Stimulated activated CD8-positive, alpha-beta memory T cell treated with anti-CD3 and anti-CD28 coated beads, Interleukin-7, amount 100 ng/mL, for 24 hours (primary cell): ENCODE measurements at places on chromosomes 3 and 15.

- no peak for DNase-seq
Observed at GRCh38 chr3:127734754-127735473, 62.2 kb downstream of the ABTB1 start.

GRCh38 chr3:107514453-107514852 is 8.3 kb upstream of the BBX start:
- DNase-seq = no peak

GRCh38 chr3:38623539-38623938 is 25.9 kb downstream of the SCN5A start:
- no peak for DNase-seq

- DNase-seq = no peak
Observed at GRCh38 chr15:56184516-56184915, 59.2 kb downstream of the RFX7 start.

- DNase-seq = no peak
Observed at GRCh38 chr15:82731527-82731926, 21.9 kb upstream of the AP3B2 start.

DNA sequence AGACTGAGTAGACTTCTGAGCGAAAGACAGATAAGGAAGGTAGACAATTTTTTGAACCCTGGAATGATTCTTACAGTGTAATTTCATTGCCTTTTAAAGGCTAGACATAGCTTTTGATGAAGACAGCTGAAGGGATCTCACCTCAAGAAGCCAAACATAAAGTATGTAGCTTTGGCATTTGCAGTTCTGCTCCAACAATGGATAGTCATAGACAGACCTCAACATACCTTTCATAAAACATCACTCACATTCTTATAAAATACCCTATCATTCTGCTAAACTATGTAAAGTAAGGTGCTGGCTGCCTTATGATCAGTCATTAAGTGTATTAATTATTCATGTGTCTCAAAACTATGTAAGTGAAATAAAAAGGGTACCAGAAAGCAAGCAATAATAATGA is 70.0 kb downstream of the UBE3A start:
- no peak for DNase-seq

- no peak for DNase-seq
Observed at GRCh38 chr3:29171043-29171990, 109.6 kb upstream of the RBMS3 start.

- DNase-seq = no peak
Observed at GRCh38 chr15:42908538-42908937, 12.0 kb downstream of the TTBK2 start.

DNA sequence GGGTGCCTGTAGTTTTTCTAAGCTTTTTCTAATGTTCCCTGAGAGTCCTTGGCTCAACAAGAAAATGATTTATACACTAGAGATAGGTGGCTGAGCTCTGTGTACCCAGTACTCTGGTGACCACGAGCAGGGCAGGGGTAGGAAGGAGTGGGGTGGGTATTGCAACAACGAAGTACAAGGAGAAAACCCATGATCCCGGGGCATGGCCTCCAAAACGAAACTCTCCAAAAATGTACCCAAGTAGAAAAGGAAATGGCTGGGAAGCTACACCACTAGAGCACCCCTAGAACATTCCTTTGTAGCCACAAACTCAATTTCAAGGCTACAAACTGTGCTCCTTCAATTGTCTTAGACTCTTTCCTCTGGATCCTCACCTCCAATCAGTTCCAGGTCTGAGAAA is 138.9 kb downstream of the DUT start:
- DNase-seq = no peak

DNA sequence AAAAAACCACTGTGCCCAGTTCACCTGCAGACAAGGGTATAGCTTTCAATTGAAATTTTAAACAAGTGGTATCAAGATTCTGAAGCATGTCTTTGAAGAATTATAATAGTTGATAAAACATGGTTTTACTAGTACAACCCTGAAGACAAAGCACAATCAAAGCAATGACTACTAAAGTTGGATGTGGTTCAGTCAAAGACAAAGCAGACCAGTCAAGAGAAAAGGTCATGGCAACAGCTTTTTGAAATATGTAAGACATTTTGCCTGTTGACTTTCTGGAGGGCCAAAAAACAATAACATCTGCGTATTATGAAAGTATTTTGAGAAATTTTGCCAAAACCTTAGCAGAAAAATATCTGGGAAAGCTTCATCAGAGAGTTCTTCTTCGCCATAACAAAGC is 1393.6 kb downstream of the SI start:
- no peak for DNase-seq

- DNase-seq = no peak
Observed at GRCh38 chr3:184160456-184160855, 5.3 kb downstream of the DVL3 start.

- no peak for DNase-seq
Observed at GRCh38 chr3:12861611-12862010, 20.2 kb upstream of the RPL32 start.

DNA sequence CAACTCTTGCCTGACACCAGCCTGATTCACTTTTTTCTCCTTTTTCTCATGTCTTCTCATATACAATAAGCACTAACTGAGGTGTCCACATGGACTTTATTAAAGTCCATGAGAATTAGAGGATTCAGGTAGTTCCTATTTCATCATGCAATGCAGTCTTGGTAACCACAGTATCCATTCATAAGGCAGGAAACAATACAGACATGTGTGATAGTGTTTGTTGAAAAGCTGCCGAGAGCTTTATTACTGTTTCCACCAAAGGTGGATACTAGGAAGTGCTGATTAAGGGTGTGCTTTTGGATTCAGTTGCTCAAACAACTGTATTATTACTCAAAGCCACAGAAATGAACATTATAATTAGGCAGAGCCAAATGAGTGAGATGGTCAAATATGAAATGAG is 5.3 kb downstream of the CASR start:
- DNase-seq = no peak

- DNase-seq = no peak
Observed at GRCh38 chr15:57060799-57061198, 142.4 kb downstream of the TCF12 start.

- DNase-seq = no peak
Observed at GRCh38 chr15:70241561-70242320, 144.0 kb upstream of the TLE3 start.

GRCh38 chr3:176428552-176428951 is 768.7 kb downstream of the TBL1XR1 start:
- DNase-seq = no peak

- DNase-seq = no peak
Observed at GRCh38 chr3:14208168-14208567, 29.6 kb downstream of the LSM3 start.

DNA sequence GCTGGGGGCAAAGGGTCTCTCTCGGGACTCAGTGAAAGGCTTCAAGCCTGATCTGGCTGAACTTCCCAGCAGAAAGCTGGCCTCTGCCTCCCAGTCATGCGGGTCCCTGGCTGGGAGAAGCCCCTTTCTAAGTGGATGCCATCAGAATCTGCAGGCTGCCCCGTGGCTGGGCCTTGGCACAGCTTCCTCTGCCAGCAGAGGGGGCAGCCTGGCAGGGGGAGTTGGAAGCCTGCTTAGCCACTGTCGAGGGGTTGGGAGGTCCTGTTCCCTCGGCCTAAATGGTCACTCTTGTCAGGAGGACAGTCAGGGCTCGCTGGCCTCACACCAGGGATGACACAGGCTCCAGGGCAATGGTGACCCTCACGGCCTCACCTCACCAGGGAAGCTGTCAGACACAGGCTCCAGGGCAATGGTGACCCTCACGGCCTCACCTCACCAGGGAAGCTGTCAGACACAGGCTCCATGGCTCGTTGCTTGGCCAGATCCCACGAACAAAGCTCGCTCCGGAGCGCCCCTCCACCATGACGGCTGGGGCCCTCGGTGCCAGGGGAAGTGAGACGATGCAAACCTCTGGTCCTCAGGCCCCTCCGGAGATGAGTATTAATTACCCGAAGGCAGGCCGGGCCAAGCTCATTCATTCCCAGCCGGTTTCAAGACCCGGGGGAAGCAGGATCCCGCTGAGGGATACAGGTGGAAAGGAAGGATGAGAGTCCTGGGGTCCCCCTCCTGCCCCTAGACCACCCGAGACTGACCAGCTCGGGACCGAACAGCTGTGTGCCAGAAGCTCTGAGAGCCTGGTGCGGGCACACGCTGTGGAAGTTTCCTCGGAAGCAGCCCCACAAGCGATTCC is 151.0 kb downstream of the CHSY1 start:
- DNase-seq = no peak

GRCh38 chr3:124439603-124440002 is 290.6 kb upstream of the UMPS start:
- DNase-seq = no peak

GRCh38 chr3:55984626-55985025 is 483.6 kb downstream of the ERC2 start:
- no peak for DNase-seq

GRCh38 chr3:188489639-188490405 is 335.9 kb downstream of the LPP start:
- no peak for DNase-seq

DNA sequence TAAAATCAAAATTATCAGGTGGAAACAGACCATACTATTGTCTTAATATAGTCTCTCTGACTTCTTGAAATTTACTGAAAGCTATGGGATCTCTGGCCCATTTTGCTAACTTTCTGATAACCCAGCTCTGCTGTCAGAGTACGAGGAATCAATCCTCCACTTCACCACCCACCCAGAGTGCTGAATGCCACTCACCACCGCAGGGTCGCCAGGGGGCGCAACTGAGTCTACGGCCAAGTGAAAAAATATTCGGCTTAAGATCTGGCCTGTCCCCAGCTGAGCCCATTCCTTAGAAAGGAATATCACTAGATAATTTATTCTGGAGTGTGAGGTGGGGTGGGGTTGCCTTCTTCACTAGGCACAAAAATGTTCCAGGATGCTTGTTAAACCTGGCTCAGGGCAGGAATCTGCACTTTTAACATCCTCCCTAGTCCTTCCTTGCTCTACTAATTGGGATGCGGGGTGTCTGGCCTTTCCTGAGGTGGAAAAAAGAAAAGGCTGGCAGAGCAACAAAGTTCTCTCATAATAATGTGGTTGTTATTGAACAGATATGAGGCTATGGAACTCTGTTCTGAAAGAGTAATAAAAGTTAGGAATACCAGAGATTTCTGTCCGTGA is 520.6 kb downstream of the MFSD1 start:
- DNase-seq = no peak

GRCh38 chr15:98124581-98124980 is 164.1 kb downstream of the ARRDC4 start:
- no peak for DNase-seq

DNA sequence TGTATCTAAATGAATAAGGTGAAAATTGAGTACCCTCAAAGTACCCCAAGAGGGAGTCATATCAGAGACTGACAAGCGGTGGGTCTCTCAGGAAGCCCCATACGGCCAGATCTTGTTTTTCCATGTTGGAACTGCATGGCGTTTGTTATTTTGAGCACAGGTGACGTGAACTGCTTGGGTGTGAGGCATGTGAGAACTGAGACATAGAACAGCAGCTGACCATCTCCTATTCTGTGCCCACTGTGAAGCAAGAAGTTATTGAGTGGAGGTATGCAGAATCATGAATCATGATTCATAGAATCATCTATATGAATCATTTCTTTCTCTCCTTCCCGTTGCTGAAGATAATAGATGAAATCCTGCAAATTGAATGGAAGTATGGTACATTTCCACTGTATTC is 4.6 kb downstream of the VPS8 start:
- DNase-seq = no peak

DNA sequence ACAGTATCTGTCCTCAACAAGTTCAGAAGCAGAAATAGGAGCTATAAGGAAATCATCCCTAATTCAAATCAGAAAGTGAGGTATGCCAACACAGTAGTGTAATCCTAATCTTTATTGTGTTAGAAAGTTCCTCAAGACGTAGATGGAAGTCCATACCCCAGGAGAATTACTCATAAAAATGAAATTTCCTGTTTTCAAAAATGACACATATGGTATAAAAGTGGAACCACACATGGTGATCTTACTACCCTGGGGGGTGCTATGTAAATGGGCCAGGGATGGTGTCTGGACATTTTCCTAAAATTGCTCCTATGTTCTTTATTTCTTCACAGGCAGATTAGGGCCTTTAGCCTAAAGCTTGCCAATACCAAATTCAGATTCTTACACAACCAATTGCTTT is 204.1 kb downstream of the ARRDC4 start:
- no peak for DNase-seq

DNA sequence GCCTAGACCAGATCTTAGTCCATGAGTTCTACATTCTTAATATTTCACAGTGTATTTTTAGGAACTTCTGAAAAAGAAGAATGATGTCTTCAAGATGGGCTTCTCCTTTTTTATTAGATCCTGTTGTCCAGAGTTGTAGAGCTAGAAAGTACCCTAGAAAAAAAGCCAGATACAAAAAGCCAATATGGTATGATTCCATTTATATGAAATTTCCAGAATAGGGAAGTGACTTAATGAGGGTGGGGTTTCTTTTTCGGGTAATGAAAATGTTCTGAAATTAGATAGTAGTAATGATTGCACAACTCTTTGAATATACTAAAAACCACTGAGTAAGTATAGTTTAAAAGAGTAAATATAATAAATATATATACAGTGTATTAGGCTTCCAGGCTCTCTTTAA is 116.9 kb downstream of the NFKBIZ start:
- DNase-seq = no peak

DNA sequence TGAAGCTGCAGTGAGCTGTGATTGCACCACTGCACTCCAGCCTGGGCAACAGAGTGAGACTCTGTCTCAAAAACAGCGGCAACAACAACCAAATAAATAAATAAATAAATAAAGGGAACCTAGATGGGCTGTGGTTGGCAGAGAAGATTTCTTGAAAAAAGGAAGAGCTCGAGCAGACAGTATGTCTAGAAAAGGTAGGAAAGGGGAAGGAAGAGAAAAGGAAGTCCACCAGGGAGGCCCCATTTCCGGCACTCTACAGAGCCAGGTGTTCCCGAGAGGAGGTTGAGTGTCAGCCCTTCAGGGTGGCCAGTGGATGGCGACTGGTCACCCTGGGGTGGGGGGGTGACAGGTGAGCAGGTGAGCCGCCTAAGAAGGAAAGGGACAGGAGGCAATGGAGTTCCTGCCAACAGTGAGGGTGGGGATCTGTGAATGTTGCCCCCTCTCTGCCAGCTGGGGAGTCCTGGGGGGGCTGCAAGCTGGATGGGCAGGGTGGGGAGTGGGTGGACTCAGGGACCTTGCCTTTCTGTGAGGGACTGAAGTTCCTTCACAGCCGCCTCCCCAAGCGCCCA is 14.8 kb downstream of the PAQR5 start:
- no peak for DNase-seq

DNA sequence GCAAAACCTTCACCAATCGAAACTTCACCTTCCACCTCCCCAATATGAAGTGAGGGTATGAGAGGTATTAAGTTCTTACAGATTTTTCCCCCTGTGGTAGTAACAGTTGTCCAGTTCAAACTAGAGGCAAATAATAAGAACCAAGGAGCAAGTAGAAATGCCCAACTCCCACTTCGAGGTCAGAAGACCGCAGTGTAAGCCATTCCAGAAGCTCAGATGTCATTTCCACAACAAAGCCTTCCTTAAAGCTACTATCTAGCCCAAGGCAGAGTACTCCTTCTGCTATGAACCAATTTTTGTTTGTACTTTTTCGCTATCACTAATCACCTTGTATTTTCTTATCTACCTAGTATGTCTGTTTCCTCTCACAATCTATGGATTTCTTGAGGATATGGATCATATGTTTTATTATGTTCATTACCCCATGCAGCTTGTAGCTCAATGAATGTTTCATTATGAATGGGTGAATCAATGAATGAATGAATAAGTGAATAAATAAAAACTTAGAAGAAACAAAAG is 235.7 kb upstream of the KCNMB2 start:
- no peak for DNase-seq
